ENCODE measurements at places on chromosomes 13 and 19.

GRCh38 chr13:74329962-74330361, 195.8 kb upstream of the KLF12 start:
- no peak for DNase-seq

DNA sequence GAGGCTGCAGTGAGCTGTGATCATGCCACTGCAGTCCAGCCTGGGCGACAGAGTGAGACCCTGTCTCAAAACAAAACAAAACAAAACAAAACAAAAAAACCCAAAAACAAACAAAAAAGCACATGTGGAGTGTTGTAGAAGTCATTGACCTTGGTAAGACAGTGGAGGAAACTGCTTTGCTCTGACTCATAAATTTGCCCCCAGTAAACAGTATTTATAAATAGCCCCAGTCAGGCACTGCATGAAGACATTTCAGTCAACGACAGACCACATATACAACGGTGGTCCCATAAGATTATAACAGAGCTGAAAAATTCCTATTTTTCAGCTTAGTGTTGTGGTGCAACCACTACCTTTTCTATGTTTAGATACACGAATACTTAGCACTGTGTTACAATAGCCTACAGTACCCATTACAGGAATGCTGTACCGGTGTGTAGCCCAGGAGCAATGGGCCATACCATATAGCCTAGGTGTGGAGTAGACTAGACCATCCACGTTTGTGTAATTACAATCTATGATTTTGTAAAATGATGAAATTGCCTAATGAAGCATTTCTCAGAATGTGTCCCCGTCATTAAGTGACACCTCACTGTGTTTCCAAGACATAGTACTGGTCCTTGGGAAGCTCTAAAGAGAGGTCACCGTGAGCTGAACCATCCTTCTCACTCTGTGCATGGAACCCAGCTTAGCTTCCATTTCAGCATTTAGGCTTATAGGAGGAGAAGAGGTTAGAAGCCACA, 1.1 kb downstream of the ARL11 start:
- no peak for DNase-seq

GRCh38 chr13:107450931-107451330, 764.4 kb downstream of the LIG4 start:
- no peak for DNase-seq

DNA sequence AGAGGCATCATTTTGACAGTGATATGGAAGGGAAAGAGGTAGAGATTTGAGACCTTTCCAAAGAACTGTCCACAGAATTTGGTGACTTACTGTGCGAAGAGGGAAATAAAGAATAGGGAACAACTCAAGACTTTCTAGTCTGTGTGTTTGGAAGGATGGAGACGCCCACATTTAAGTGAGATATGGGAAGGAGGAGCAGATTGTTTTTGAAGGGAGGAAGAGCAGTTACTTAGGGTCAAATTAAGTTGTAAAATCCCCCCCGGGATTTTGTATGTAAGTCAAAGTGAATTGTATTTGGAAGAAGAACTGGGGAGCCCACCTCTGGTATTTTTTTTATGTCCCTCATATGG, 1.2 kb downstream of the USPL1 start:
- no peak for DNase-seq

- no peak for DNase-seq
Measured at GRCh38 chr13:21164631-21165030, 11.7 kb downstream of the SKA3 start.

GRCh38 chr19:56862741-56863140, 22.2 kb upstream of the PEG3 start:
- no peak for DNase-seq

All from activated CD8-positive, alpha-beta memory T cell treated with anti-CD3 and anti-CD28 coated beads, Interleukin-2, amount 50 U/mL, for 48 hours (primary cell).